ENCODE measurements at places on chromosomes 4 and X.

DNA sequence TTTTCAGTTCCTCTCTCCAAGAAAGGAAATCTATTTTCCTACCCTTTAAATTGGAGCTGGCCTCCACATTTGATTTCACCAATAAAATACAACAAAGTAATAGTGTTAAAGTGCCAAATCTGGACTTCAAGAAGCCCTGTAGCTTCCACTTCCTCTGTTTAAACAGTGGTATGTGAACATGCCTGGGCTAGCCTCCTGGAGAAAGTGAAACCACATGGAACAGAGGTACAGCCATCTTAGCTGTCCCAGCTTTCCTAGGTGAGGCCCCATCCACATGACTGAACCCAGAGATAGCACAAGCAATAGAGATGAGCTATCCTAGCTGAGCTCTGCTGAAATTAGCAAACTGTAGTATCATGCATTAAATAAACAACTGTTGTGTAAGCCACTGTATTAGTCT lies 131.8 kb upstream of the VCX start:
- DNase-seq = no peak

DNA sequence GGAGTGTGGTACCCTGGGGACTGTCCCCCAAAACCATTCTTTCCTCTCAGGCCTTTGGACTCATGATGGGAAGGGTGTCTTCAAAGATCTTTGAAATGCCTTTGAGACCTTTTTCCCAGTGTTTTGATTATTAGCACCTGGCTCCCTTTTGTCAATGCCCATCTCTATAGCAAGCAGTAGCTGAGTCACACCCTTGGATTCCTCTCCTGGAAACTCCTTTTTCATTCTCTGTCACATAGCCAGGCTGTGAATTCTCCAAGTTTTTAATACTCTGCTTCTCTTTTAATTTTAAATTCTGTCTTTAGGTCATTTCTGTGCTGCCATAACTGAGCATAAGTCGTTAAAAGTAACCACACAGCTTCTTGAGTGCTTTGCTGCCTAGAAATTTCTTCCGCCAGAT lies 29.7 kb downstream of the IL21 start:
- no peak for DNase-seq

GRCh38 chr4:46506876-46507275 lies 116.9 kb upstream of the GABRA2 start:
- no peak for DNase-seq

DNA sequence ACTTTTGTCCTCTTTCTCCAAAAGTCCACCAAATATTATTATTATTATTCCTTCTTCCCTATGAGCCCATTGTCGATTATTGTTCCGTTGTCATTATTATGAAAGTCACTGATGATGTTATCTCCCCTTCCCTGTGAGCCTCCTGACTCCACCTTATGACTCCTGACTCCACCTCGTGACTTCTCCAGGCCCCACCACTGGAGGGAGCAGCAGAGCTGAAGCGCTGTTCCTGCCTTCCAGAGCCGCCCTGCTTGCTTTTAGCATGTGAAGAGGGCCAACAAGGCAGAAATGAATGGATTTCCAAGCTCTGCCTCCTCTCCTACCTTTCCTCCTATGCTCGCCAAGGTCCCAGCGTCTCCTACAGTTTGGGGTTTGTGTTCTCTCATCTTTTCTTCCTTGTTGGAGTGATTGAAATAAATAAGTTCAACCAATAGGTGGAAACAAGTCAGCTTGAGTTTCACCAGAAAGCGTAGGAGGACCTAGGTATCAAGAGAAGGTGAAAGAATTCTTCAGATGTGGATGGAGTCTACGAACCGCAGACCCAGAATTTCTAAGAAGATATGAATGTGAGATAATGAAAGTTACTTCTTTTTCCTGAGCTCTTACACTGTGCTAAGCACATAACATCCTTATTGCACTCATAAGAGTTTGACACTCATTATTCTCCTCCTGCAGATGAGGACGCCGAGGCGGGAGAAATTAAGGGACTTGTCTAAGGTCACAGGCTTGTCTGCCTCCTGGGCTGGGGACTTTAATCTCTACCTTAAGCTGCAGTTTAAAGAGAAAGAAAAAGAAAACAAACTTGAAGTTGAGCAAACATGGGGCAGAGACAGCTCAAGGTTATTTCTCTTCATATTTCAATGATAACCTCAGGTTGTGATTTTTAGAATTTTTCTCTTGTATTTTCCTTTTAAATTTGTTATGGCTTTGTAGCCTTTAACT lies 26.1 kb downstream of the IGSF1 start:
- DNase-seq = no peak

- DNase-seq = peak; percentile 46
These were observed 4.6 kb upstream of the CLDN24 start for GRCh38 chr4:183326853-183327252.

- DNase-seq = no peak
These were observed 342.5 kb upstream of the GATB start for GRCh38 chr4:152103181-152103901.
